ENCODE measurements at places on chromosomes 1 and 21. TPM values are rescaled to one million over a fixed set of nuclear protein-coding genes. Genes with fewer than 3 reads are reported as not detected.

Gene FABP3
- not detected for total RNA-seq

Gene KRTAP21-1
- not detected for total RNA-seq

Gene SEMA4A
- 1.0 TPM for total RNA-seq

Gene PRAMEF10
- not detected for total RNA-seq

Gene TNFRSF1B
- 28.1 TPM for total RNA-seq

Gene MARK1
- 2.8 TPM for total RNA-seq

Gene SNAP47
- 33.7 TPM for total RNA-seq

Gene SRRM1
- total RNA-seq = 105 TPM

Gene RGS4
- total RNA-seq = 418 TPM

Gene SERPINC1
- not detected for total RNA-seq

Gene PDC
- not detected for total RNA-seq

Gene CD101
- total RNA-seq = 0.07 TPM

Gene DENND2C
- 0.86 TPM for total RNA-seq

Gene FCRL1
- total RNA-seq = not detected

Gene OR2T2
- not detected for total RNA-seq

Gene EXO5
- total RNA-seq = 11.0 TPM

Gene CAPN8
- total RNA-seq = not detected

Gene BEST4
- not detected for total RNA-seq

Gene LCE4A
- total RNA-seq = not detected

Gene CD160
- total RNA-seq = not detected

Gene B4GALT2
- 74.7 TPM for total RNA-seq

All from thoracic aorta endothelial cell (primary cell).